ENCODE measurements at places on chromosomes 11 and 22. TPM values are rescaled to one million over a fixed set of nuclear protein-coding genes. Genes with fewer than 3 reads are reported as not detected.

The TSGA10IP gene
- 0.18 TPM for polyA plus RNA-seq

The SCGB1A1 gene
- not detected for polyA plus RNA-seq

The APOA4 gene
- not detected for polyA plus RNA-seq

The SYT9 gene
- 4.9 TPM for polyA plus RNA-seq

The PPP1R14B gene
- 81.9 TPM for polyA plus RNA-seq

The OR4C13 gene
- not detected for polyA plus RNA-seq

The ALDH3B2 gene
- polyA plus RNA-seq, result 4.8 TPM

The MUC2 gene
- 0.15 TPM for polyA plus RNA-seq

The SELENOO gene
- polyA plus RNA-seq, result 16.2 TPM

The MSANTD4 gene
- polyA plus RNA-seq, result 27.7 TPM

The NEFH gene
- polyA plus RNA-seq, result 10.6 TPM

The OR52H1 gene
- not detected for polyA plus RNA-seq
